KBM-7 (cell line): ENCODE measurements at places on chromosomes 4 and X.

GRCh38 chrX:133645977-133646718 is 230.9 kb upstream of the GPC4 start:
- DNase-seq: no peak

DNA sequence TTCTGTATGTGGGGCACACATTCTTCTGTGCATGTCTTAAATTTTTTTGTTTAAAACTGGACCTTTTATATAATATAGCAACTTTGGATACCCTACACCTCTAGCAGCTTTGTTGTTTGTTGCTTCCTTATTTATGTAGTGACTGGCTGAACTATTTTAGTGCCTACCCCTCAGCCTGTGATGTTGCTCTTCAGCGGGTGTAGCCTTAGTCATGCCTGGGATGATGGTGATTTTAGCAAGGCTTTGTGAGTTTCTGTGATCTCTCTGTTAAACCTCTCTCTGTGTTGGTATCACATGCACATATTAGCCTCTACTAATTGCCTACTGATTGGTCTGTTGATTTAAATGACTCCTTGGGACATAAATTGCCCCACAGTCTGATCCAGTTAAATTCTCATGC is 22.8 kb downstream of the USP9X start:
- DNase-seq: no peak

DNA sequence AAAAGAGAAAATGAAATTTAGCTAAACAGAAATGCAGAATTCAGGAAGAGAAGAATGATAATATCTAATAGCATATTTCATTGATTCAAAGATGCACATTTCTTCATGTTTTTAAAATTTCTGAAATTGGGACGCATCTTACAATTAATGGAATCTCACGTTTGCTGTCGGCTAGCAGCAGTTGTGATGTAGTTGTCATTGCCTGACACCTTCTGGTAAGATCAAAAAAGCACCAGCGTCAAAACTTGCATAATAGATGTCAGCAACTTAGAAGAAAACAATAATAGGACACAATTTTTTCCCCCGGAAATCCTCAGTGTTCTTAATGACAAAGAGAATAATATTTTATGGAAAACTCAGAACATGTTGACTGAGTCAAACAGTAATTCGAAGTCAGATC is 29.8 kb upstream of the SLC7A3 start:
- DNase-seq: peak; percentile 33

DNA sequence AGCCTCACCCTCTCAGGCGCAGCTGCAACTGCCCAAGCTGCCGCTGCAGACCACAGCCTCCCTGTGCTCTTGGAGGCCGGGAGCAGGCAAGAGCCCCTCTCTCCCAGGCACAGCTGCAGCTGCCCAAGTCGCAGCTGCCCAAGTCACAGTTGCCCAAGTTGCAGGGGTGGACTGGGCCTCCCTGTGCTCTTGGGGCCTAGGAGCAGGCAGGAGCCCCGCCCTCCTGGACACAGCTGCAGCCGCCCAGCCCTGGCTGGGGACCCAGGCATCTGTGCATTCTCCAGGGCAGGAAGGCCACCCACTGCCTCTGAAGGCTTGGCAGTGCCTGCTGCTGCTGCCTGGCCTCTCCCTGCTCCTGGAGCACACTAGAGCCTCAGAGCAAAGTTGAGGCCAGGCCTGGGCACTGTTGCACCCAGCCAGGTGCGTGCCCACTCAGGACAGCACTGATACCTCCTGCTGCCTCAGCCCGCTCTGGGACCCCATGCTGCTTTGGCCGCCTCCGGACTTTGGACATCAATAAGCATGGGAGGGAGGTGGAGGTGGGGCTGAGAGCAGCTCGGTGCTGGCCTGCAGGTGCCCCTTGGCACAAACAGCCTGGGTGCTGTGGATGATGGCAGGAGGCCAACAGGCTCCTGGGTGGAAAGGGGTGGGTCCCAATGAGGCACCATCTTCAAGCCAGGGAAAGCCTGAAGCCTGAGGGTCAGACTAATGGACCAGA is 247.5 kb downstream of the PDGFC start:
- no peak for DNase-seq

- DNase-seq: peak; percentile 12
Measured at GRCh38 chr4:102196221-102196620, 149.1 kb downstream of the SLC39A8 start.

DNA sequence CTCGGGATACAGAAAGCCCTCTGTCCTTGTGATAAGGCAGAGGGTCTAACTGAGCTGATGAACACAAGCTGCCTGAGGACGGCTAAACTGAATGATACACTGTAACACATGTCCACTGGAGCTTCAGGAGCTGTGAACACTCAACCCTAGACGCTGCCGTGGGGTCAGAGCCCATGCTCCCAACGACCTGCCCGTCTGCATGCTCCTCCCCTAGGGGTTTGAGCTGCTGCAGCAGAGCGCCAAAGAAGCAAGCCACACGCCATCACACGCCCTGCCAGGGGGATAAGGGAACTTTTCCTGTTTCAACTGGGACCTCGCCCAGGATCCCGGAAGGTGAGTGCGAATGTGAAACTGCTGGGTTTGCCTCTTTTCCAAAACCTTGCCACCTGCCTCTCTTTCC is 361.8 kb downstream of the FAT4 start:
- DNase-seq: no peak

- no peak for DNase-seq
Measured at GRCh38 chr4:3613967-3614730, 81.9 kb upstream of the LRPAP1 start.

GRCh38 chr4:13539619-13540445 is 4.5 kb downstream of the NKX3-2 start:
- no peak for DNase-seq

DNA sequence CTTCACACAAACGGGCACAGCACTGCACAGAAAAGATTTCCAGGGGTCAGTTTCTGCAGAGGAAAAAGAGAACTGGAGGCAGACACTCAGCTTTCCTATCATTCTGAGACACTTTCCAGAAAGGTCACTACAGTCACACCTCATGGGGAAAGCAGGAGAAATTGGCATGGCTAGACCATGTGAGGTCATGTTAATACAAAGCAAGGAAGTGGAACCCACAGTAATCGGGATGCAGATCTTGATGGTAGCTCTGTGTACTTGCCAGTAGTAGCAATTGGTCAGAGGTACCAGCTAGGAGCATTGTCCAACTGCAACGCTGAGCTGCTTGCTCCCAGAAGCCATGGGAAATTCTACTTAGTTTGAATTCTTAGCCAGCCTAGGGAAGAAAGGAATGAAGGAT is 255.3 kb upstream of the PCDH10 start:
- DNase-seq: no peak

DNA sequence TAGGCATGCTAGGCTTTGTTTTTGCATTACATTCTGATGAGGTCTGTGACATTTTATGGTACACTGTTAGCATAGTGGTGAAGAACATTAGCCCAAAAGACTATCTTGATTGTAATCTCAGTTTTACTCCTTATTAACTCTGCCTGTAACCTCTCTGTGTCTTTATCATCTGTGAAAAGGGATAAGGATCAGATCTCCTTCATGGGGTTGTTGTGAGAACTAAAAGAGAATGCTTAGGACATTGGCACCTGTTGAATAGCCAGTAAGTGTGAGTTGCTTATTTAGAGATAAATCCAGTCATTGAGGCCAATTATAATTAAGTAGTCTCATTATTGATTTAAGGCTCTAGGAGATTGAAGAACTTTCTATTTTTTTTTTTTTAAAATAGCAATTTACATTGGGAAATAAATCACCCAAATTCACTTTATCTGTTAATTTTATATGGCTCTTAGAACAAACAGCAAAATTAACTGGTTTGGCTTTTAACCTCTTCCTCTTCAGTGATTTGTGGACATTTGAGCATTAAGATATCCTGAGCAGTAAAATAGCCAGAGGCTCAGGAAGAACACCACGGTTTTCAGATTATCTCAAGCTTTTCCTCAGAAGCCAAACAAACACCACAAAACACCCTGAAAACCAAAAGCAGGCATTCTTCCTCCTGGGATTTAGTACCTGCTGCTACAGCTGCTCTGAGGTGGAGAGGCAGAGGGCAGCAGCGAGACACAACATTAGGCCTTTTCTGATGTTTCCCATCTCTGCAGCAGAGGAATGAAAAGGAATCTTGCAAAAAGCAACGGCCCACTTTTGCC is 192.9 kb downstream of the ARHGAP10 start:
- peak; percentile 30 for DNase-seq

- no peak for DNase-seq
Measured at GRCh38 chr4:183286590-183287308, 33.3 kb downstream of the CLDN22 start.

DNA sequence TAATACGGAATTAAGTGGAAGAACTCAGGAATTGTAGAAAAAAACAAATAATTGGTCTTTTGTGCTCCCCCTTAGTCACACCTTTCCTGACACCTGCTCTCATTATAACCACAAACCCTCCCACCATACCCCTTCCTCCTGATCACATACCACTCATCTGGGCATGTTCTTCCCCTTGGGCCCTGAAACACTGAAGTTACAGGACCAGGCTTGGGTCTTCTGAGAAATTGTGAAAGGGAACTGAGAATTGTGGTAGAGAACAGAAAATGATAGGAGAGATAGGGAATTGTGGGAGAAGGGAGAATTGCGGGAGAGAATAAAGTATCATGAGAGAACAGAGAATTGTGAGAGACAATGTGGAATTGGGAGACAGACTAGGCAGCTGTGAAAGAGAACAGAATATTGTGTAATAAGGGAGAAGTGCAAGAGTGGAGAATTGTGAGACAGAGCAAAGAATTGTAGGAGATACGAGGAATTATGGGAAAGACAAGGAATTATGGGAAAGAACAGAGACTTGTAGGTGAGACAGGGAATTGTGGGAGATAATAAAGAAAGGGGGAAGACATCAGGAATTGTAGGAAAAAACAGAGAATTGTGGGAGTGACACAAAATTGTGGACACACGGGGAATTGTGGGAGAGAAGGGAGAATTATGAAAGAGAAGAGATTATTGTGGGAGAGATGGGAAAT is 2.7 kb upstream of the HCCS start:
- peak; percentile 20 for DNase-seq

DNA sequence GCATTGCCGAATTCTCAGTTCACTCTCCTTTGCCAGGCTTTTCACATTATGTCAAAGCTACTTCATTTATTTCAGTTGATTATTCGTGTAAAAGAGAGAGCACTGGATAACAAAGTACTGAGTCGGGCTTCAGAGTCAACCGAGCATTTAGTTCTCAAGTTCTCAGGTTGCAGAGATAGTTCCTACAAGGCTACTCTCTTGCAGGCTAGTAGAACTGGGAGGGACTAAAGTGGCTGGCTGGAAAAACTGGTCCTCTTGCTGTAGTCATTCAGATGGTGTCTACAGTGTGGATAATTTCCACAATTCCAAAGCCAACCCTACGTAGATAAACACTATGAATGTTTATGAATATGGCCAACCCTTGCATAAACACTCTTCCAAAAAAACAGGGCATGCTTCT is 4.6 kb upstream of the CCNG2 start:
- no peak for DNase-seq

DNA sequence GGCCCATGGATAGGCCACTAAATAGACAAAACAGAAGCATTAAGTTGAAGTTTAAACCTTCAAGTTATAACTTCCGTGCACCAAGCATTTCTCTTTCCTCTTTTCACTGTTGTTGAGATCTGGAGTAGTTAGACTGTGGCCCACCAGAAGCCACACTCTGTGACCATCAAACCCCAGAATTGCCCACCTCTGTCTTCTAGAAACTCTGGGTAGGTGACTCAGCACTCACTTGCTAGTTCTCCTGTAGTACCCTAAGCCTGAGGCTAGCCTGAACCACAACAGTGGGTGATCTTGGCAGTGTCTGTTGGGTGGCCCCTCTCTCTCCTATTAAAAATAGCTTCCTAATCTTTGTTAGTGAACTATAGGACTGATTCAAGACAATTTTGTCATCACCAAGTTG is 24.6 kb upstream of the CD40LG start:
- no peak for DNase-seq

- DNase-seq: no peak
Measured at GRCh38 chrX:150450519-150451177, 87.5 kb downstream of the MAMLD1 start.

- no peak for DNase-seq
Measured at GRCh38 chr4:15925830-15926229, 12.7 kb downstream of the FGFBP1 start.

DNA sequence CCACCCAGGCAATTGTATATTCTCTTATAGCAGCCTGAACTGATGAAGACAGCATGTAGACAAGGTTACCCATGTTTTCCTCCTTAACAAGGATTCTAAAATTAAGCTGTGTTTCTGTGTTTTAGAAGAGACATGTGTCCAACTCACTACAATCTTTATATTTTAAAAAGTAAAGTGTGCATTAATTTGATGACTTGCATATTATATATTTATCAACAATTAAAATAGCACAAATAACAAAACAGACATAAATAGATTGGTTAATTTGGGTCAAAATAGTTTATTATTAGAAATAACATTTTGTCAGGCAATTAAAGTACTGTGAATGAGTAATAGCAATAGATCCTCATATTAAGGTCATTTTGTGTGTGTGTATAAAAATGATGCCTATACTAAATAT is 357.1 kb downstream of the PDGFC start:
- DNase-seq: no peak

GRCh38 chrX:96579252-96579651 is 105.4 kb upstream of the DIAPH2 start:
- no peak for DNase-seq

DNA sequence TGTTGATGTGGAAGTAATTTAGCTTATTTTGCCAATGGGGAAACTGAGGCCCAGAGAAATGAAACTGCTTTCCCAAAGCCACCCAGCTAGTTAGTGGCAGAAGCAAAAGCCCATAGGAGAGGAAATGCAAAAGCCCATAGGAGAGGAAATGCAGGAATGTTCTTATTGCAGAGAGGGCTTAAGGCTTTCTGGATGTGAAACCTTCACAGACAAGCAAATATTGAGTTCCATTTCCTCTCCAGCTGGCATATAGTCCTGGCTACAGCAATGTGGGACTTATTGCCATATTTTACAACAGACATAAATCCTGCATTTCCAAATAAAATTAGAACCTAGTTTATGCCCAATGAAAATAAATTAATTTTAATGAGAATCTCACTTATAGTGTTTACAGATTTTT is 69.7 kb downstream of the TMEM154 start:
- DNase-seq: no peak

GRCh38 chr4:10118048-10119004 is 1.7 kb upstream of the WDR1 start:
- no peak for DNase-seq

DNA sequence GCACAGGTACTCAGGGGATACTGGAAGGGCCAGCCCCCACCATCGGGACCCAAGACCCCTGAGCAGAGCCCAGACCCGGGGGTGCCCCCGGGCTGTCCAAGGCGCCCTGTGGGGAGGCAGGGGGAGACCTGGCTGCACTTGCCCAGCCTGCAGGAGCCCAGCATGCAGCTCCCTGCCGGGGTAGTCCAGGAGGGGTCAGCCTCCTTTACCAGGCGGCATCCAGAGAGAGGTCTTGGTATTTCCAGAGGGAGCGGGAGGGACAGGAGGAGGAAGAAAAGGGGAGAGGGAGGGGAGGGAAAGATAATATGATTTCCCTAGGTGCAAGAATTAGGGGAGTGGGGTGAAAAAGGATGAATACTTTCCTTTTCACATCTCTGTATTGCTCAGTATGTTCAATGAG is 97.5 kb downstream of the ABLIM2 start:
- DNase-seq: no peak

- DNase-seq: no peak
Measured at GRCh38 chrX:24696294-24696693, 2.6 kb downstream of the POLA1 start.

- DNase-seq: peak; percentile 14
Measured at GRCh38 chrX:47156611-47157520, 11.8 kb downstream of the RBM10 start.

GRCh38 chr4:151530783-151531182 is 121.8 kb downstream of the FHIP1A start:
- DNase-seq: no peak

GRCh38 chrX:39212456-39212855 is 411.2 kb downstream of the MID1IP1 start:
- no peak for DNase-seq
